ENCODE measurements at places on chromosomes 1 and 21.

- no peak for DNase-seq
These were observed 996.2 kb downstream of the AMY1C start for GRCh38 chr1:104745875-104746274.

DNA sequence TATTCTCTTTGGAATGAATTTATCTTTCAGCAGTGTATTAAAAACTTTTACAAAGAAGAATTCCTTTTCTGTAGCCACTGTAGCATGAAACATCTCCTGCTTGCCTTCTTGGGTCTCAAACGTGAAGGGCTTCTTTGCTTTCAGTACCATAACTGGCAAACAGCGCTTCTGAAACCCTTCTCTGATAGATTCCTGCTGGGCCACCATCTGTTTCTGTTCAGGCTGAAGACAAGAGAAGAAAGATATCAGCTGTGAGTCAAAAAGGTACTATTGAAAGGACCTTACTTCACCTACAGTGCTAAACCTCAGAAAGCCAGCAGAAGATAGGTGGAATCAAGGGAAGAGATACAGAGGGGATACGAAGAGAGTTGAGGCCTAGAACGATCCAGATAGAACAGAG lies 10.5 kb downstream of the AIM2 start:
- DNase-seq: no peak

DNA sequence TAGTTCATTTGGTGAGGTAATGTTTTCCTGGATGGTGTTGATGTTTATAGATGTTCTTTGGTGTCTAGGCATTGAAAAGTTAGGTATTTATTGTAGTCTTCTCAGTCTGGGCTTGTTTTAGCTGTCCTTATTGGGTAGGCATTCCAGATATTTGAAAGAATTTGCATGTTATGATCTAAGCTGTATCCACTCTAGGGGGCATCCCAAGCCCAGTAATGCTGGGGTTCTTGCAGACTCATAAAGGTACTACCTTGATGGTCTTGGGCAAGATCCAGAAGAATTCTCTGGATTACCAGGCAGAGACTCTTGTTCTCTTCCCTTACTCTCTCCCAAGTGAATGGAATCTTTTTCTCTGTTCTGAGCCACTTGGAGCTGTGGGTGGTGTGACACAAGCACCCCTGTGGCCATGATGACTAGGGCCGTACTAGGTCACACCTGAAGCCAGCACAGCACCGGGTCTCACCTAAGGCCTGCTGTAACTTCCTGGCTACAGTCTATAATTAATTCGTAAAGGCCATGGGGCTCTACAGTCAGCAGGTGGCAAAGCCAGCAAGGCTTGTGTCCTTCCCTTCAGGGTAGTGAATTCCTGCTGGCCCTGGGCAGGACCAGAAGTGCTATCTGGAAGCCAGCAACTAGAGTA lies 74.8 kb upstream of the PDE4B start:
- DNase-seq: peak; percentile 36

GRCh38 chr1:112296908-112297307 lies 99.1 kb upstream of the CTTNBP2NL start:
- DNase-seq: no peak

DNA sequence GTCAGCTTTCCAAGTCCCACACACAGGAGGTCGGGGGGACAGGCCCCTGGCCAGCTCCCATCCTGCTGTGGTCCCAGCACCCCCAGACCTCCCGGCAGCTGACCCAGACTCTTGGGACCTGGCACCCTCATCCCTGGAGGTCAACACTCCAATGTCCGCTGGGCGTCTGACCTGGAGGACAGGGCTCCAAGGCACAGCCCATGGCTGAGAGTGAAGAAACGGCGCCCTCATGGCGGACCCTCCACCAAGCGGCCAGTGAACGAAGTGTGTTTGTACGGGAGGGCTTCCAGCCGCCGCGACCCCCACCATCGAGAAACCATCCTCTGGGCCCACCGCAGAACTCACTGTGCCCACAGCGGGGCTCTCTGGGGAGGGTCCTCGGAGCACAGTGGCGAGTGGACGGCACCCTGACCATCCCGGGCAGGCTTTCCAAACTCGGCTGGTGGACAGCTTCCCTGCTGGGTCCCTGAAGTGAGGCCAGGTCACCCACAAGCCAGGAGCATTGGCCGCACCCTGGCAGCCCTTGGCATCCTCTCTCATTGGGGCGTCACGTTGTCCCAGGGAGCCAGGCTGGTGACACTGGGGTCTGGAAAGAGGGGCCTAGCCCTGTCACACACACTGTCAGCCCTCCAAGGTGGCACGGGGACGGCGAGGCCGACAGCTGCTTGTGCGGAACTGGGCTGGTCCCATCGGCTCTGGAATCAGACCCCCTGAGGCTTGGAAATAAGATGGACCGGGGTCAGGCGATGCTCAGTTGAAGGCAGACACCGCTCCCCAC lies 47.8 kb upstream of the COL6A2 start:
- DNase-seq: no peak

- DNase-seq: no peak
These were observed 33.7 kb upstream of the DMBX1 start for GRCh38 chr1:46455951-46456350.

- no peak for DNase-seq
These were observed 61.2 kb upstream of the CASZ1 start for GRCh38 chr1:10857687-10858086.

- DNase-seq: peak; percentile 69
These were observed 4.5 kb downstream of the PLA2G2A start for GRCh38 chr1:19974822-19975416.

GRCh38 chr1:68173283-68173935 lies 58.9 kb downstream of the WLS start:
- peak; percentile 85 for DNase-seq

GRCh38 chr1:221350091-221350490 lies 391.8 kb downstream of the DUSP10 start:
- DNase-seq: no peak

DNA sequence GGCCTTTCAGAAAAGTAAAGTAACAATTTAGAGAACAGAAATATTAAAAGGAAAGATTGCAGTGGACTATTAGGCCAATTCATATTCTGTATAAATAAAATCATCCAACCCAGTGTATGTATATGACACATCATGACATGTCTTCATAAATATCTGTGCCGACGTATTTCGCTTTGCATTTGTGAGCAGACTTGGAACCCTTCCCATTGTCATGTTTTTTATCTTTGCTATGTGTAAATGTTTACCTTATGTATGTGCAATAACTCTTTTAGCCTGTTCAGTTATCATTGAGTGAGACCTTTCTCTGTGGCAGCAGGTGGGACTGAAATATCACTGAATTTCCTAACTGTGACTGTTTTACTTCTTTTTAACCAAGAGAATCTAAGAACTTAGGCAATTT lies 58.0 kb upstream of the FAM3B start:
- no peak for DNase-seq

DNA sequence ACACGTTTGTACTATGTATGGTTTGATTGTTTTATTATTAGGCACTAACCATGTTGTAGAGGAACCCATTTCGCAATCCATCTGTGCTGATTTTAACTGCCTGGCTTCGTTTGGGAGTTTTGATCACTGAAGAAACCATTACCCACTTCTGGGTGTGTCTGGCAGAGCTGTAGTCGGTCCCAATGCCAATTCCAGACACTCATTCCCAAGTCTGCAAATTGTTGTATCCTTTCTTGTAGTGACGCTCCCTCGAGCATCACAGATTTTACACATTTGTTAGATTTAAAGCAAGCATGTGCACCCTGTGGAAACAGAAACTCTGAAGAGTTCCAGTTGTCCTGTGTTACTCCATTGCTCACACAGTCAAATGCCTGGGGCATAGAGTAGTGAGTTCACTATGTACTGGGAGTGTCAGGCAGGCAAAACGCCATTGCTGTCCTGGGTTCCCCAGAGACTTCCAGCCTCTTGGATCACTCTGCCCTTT lies 31.0 kb upstream of the EFCAB14 start:
- no peak for DNase-seq

DNA sequence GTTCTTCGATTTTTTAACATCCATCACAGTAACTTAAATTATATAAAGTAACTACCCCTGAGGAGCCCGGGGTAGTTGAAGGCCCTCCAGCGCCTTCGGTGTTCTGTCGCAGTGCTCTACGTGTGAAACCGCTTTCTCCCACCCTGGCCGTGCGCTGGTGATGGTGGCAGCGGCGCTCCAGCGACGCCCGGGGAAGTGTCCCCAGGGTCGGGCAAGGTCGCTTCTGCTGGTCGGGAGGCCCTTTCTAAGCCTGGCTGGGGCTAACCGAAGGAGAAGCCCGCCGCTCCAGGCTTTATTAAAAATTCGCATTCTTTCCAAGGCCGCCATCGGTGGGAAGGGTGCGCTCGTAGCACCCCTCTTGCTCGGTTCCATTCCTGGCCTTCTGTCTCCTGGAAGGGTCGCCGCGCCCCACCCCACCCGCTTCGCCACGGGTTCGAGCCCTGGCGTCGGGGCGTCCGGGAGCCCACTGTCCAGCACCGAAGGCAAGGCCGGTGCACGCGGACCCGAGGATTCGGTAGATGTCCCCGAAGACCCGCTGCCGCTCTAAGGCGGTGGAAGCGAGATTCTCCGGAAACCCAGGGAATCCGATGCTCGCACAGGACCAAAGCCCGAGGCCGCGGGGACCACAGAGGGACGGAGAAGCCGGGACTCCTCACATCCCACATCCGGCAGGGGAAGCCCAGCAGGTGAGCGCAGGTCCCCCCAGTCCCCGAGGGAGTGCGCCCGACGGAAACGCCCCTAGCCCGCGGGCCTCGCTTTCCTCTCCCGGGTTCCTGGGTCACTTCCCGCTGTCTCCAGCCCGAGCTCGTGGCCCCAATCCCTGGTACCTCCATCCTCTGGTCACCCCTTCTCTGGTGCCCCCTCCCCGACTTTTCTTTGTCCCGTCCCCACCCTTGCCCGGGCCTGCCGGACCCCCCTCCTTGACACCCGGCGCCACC lies 685 bp upstream of the RIPPLY3 start:
- no peak for DNase-seq

- no peak for DNase-seq
These were observed 72.5 kb downstream of the PLPPR5 start for GRCh38 chr1:98932184-98932583.

DNA sequence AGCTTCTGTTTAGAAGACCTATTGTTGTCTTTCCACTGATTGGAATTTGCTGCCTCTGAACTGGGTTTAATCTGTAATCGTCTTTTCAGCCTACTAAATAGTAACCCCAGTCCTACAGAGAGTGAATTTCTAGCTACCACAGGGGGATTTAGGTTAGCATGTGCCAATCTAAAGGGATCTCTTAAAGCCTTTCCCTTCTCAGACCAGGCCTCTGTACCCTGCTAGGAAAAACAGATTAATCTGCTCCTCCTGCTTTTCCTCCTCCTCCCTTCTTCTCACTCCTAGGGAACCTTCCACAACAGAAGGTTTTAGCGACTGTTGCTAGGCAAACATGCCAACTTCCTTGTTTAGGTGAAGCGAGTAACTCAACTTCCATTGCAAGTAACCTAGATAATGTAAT lies 1.3 kb upstream of the RC3H1 start:
- DNase-seq: peak; percentile 64

- no peak for DNase-seq
These were observed 33.3 kb upstream of the TDRD10 start for GRCh38 chr1:154468535-154469250.

- peak; percentile 81 for DNase-seq
These were observed 25.0 kb downstream of the SZT2 start for GRCh38 chr1:43414634-43415223.

DNA sequence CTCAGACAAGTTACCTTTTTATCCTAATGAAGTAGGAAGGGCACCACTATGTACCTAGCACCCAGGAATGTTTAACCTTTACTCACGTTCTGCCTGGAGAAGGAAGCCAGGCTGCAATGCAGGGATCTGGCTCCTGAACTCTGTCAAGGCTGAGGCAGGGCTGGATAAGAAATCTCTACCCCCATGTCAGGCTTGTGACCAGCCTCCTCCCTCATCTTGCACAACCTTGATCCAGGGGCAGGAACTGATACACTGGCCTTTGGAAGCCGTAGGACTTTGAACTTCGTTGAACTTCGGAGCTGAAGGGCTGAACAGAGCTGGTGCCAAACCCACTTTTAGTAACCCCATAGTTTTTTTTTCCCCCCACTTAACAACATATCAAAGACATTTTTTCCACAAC lies 8.0 kb upstream of the AKR1A1 start:
- DNase-seq: no peak

DNA sequence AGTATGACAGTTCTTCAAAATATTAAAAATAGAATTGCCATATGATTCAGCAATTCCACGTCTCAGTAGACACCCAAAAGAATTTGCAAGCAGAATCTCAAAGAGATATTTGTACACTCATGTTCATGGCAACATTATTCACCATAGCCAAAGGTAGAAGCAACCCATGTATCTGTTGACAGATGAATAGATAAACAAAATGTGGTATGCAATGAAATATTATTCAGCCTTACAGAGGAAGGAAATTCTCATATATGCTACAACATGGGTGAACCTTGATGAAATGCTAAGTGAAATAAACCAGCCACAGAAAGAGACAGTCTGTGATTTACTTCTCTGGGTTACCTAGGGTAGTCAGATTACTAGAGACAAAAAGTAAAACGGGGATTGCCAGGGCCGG lies 47.0 kb downstream of the NAV1 start:
- DNase-seq: no peak

DNA sequence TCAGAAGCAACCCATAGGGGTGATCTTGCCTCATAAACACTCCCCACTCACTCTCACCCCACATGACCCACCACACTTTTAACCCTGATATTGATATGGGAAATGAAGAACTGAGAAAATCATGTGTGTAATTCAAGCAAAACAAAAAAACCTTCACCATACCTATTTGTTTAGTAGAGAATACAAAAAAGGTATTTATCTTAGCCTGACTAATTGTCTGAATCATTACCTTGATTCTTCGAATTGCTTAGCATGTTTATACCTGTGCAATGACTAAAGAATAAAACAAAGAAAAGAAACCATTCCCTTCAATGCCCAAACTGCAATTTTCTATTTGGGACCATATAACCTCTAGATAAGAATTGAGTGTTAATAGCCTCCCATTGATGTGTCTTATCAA lies 1.8 kb downstream of the CLDN17 start:
- DNase-seq: no peak

- no peak for DNase-seq
These were observed 8.8 kb upstream of the ATG4C start for GRCh38 chr1:62774971-62775595.

DNA sequence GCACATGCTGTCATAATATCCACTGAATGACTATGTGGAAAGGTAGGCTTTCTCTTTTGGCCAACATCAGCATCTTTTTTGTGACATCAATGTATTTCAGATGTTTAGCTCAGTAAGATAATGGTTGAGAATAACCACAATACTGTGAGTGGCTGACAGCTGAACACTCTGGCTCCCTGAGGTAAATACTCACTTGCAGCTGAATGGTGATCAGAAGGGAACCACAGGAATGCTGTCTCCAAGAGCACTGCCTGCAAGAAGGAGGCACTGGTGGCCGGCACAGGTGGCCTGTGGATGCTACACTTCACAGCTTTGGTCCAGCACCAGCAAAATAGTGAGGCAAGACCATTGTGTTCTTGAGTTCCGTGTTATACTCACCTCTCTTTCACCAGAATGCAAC lies 118.7 kb upstream of the PPM1J start:
- DNase-seq: no peak
